Activated CD4-positive, alpha-beta T cell treated with anti-CD3 and anti-CD28 coated beads for 4 hours (primary cell): ENCODE measurements at places on chromosomes 7 and 10.

GRCh38 chr7:130152493-130153210 is 52.6 kb downstream of the TMEM209 start:
- no peak for DNase-seq

DNA sequence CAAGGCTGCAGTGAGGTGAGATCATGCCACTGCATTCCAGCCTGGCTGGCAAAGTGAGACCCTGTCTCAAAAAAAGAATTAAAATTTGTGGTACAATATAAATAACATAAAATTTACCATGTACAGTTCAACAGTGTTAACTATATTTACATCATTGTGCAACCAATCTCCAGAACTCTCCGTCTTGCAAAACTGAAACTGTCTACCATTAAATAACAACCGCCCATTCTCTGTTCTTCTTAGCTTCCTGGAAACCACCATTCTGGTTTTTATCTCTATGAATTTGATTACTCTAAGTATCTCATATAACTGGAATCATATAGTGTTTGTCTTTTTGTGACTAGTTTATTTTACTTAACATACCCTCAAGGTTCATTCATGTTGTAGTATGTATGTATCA is 167.6 kb downstream of the AUTS2 start:
- DNase-seq: no peak

DNA sequence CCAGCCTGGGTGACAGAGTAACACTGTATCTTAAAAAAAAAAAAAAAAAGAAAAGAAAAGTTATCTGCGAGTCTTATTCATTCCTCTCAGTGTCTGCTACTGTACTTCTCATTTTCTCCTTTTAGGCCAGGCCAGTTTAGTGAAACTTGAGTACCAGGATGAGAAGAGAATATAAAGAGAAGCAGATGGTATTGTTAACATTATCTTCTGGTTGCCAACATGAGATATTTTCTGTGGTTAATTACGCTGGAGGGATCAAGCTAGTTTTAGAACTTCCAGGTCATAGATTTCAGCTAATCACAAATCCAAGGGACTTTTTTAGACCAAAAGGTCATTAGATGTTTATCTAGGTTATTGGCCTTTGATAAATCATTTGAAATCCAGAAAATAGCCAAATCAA is 252.6 kb upstream of the SMIM30 start:
- DNase-seq: no peak

DNA sequence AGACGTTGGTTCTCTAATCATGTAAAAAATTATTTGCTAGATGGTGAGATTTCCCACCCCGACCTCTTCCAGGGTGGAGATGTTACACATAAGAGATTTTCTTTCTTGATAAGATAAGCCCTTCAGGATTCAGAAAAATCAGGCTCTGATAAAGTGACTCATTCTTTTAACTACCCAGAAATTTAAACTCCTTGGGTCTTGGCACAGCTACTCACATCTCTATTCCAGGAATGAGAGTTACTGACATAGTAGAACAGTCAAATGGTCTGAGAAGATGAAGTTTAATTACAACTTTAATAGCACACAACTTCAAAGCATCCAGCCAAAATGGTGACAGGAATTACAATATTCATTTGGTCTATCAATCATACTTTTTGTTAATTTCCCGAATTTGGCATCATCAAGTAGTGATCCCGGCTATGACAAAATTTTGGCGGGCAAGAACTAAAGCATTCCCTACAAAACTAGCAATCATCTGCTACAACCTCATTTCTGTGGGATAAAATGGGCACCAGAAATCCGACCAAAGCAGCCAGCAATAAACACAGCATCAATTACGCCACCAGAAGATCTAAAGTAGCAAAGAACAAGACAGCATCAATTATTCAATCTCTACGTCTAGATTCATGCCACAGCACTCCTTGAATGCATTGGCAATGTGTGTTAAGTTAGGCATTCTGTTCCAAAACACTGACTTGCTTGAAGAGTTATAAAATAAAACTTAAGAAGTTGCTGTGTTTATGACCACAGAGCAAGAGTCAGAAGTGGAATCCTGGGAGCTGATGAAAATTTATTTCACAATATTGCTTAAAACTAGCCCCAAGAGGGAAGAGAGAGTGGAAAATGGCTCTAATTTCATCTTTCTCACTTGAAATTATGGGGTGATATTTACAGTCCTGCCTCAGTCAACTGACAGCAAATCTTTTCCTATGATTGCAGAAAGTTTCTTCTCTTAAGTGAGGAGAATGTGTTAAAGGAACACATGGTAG is 565.7 kb upstream of the ANKRD30A start:
- DNase-seq: no peak

DNA sequence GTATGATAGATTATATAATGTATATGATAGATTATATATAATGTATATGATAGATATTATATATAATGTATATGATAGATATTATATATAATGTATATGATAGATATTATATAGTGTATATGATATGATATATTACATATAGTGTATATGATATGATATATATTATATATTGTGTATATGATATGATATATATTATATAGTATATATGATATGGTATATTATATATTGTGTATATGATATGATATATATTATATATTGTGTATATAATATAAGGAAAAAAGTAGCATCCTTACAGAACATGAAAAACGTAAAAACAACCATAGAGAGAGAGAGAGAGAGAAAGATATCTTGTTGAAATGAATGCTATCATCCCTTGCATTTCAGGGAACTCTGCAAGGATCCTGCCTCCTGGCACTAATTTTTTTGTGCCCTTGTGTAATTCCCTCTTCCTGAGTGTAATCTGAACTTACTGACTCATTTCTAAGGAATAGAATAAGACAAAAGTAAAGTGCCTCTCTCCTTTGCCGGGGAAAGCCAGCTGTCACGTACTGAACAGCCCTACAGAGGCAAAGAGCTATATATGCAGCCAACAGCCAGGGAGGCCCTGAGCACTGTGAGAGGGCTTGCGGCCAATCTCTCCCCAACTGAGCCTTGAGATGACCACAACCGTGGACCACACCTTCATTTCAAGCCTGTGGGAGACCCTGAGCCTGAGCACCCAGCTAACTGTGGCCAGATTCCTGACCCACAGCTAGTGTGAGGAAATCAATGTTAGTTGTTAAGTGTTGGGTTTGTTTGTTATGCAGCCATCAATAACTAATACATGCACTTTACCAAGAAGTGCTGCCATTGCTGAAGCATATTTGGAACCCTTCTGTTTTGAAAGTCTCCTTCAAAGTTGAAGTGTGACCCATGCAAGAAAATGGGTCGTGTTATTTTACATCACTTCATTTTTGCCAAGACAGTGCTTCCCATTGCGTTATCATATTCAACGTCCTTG is 61.1 kb upstream of the EZH2 start:
- DNase-seq: no peak

DNA sequence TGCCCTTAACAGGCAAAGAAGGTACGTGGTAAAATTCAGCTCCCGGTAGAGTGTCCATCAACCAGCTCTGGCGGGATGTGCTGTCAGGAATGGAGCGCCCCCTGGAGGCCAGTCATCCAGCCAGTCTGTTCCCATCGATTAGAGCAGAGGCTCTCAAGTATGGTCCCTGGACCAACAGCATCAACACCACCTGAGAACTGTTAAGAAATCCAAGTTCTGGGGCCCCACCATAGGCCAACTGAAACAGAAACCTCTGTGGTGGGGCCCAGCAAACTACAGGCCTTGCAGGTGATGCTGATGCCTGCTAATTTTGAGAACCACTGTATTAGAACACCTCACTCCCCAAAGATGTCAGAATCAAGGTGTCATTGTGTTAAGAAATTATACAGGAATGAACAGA is 109.2 kb downstream of the DPY19L1 start:
- DNase-seq: peak; percentile 30

DNA sequence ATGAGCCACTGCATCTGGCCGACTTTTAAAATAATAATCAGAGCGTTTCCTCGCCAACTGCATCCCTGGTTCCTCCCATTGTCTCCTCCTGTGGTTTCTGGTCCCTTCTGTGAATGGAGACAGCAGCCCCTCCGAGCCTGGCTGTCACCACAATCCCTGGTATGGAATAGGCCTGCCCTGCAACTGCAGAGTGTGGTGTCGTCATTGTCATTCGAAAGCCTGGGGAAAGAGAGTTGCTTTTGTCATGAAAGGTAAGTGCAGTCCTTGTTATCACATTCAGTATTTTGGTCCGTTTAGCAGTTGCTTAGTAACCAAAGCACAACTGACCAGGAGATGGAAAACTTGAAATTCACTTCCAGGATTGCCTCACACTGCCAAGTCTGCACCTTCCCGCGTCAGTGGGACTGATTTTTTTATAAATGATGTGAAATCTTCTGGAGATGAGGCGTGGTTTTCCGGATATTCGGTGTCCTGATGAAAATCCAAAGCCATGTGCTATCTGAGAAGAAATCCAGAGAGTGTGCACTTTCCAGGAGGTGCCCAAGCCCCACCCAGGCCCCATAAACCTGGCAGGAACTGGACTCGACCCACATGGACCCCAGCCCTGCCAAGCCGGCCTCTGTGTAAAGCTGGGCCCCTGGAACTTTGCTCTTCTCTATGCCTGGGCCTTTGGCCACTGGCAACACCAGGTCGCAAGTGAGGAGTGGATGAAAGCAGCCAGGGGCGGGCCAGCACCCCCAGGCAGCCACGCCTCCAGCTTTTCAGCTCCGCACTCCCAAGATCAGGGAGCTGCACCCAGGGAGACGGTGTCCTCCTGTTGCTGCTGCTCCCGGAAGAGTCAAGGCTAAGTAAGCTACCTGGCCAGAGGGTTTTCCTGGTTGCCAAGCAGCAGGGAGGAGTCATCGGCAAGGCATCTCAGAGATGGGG is 133.7 kb upstream of the SH2B2 start:
- no peak for DNase-seq

GRCh38 chr7:125118444-125118843 is 188.8 kb upstream of the POT1 start:
- DNase-seq: no peak

DNA sequence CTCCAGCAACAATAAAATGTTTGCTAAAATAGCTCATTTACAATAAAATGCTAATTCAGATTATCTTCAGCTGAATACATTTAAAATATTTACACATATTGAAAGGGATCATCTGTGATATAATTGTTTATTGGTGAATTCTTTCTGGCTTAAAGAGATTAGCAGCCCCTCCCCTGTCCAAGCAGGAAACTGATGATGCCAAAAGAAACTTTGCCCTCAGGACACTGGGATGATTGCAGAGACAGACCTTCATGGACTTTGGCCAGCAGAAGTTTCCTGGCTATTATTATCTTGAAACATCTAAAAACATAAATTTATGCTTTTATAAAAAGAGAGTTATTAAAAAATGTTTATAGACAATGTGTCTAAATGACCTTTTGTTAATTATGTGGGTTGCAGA is 764.9 kb upstream of the MBL2 start:
- no peak for DNase-seq

- DNase-seq: no peak
These were observed 24.3 kb downstream of the GRID1 start for GRCh38 chr10:86342111-86342863.

DNA sequence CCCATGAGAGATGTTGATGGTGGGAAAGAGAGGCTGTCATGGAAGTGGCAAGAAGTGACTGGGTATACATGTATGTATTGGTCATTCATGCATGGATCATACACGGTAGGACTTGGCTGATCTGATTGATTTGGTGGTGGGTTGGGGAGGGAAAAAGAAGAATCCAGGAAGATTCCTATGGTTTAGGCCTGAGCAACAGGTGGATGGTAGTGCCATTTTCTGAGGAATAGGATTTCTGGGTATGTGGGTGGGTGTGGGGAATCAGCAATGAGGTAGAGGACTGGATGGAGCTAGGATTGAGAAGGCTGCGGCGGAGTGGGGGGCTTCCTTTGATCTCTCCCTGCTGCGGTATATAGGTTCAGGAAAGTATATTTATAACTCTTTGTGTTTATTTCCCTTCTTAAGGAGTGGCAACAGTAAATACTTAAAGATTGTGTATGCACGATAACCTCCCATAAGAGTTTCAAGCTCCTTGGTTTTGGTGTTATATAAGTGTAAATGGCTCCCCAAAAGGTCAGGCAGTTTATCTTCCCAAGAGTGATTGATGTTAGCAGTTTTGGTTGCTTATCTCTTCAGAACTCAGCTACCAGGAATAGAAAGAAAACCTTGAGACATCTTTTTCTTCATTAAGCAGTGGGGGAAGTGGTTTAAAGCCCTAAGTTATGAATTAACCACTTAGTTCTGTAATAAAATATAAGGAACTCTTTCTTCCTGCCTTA is 100.1 kb downstream of the LSMEM1 start:
- no peak for DNase-seq
